ENCODE measurements at places on chromosomes 6 and 20.

- DNase-seq, result no peak
Observed at GRCh38 chr20:63551068-63551467, 2.9 kb upstream of the FNDC11 start.

- DNase-seq, result no peak
Observed at GRCh38 chr6:137490961-137491360, 3.2 kb downstream of the OLIG3 start.

GRCh38 chr6:3196770-3197169, 30.7 kb downstream of the TUBB2B start:
- DNase-seq, result no peak

- DNase-seq, result no peak
Observed at GRCh38 chr6:111230351-111231089, 143.2 kb downstream of the SLC16A10 start.

- DNase-seq, result peak; percentile 94
Observed at GRCh38 chr20:57440678-57441509, 49.7 kb downstream of the RBM38 start.

DNA sequence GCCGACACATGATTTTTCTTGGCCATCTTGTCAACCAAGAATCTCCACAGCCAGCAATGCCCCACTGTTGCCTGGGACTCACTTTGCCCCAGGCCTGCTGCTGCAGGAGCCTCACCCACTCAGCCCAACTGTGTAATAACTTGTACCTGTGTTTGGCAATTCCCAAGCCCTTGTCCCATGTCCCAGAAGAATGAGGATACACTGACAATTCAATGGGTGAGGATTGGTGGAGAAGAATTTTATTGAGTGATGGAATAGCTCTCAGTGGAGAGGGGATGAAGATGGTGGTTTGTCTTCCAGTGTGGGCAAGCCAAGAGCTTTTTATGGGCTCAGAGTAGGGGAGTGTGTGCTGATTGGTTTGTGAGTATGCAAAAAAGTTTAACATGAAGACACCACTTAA, 861.9 kb downstream of the TFAP2A start:
- no peak for DNase-seq

GRCh38 chr6:134295953-134296553, 21.9 kb downstream of the SGK1 start:
- no peak for DNase-seq

DNA sequence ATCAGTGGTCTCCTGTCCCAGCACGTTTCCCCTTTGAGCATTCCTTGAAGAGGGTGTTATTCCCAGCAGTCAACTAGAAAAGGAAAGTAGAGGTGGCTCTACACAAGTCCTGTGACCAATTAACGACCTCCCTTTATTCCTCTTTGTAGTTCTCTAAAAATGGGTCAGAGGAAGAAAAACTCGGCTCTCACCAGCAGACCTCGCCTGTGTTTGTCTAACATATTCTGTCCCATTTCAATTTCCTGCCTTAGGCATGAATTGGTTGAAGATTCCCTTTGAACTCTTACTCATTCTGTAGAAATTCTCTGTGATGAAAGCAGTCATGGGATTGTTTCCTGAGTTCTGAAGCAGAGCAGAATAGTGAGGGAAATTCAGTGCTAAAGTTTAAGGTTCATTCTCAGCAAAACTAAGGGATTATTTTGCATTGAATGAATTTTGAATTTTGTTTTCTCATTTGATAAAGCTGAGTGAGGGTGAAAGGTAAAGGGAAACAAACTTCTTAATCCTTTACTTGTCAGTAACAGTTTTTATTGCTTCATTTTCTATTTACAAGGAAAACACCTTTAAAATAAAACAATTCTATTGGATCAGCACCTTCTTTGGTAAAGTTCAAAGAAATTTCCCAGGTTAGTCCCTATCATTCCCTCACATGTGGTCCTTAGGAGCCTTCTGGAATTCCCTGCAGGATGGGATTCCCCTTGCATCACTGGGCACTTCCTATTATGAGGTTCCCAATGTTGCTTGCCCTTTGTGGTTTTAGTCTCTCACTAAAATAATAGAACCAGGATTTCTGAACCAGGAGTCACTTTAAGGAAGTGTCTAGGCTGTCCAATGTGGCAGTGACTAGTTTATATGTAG, 105.8 kb downstream of the SLX4IP start:
- DNase-seq, result no peak

GRCh38 chr20:34334654-34335407, 28.2 kb upstream of the ITCH start:
- DNase-seq, result no peak

GRCh38 chr6:145015739-145016558, 719.4 kb downstream of the EPM2A start:
- no peak for DNase-seq

DNA sequence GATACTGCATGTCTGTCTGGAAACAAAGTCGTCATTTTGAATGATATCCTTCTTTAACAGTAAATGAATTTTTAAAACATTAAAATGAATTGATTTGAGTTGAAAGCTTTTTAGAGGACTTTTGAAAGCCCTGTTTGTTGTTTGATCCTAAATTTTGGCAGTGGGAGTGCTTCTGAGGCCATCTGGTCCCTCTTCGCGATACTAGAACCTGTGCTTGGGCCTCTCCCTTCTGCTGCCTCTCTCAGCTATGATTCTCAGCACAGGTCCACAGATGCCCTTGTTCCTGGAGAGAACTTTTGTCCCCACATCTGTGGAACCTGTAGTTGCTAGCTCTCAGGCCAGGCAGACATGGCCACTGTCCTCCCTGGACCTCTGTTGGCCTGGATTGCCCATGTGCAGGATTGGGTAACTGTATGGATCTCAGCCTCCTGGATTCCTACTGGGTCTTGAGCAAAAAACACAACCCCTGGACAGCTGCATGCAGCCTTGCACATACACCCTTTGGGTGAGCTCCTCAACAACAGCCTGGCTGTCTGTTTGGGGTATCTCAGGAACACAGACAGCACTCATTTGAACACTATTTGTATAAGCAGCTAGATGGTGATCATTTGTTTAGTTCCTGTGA, 21.9 kb downstream of the UST start:
- DNase-seq, result no peak

DNA sequence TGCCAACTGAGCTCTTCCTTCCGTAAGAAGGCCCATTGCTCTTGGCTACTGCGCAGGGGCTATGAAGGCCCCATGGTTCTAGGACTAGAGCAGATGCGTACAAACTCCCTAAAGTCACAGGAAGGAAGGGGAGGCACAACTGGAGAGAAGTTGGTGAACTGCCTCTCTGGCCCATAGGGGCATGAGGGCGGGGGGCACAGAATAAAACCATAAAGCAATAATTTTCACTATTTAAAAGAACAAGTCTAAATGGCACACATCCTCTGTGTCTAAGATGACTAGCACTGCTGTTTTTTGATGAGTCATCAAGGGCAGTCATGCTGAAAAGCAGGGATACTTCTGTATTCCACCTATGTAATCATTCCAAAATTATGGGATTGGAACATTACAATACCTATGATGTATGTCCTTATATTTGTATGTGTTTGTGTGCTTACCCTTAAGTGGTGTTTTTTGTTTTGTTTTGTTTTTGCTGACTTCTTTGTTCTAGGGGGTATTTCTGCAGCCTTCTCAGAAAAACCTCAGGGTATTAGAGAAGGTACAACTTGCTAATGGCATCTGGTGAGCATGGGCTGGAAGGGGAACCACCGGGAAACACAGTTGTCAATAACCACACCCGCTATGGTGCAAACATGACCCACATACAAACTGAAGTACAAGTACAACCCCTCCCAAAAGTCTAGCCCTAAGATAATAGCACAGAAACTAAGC, 36.9 kb downstream of the B4GALT5 start:
- DNase-seq, result no peak

- no peak for DNase-seq
Observed at GRCh38 chr6:129966125-129966524, 52.3 kb upstream of the L3MBTL3 start.

DNA sequence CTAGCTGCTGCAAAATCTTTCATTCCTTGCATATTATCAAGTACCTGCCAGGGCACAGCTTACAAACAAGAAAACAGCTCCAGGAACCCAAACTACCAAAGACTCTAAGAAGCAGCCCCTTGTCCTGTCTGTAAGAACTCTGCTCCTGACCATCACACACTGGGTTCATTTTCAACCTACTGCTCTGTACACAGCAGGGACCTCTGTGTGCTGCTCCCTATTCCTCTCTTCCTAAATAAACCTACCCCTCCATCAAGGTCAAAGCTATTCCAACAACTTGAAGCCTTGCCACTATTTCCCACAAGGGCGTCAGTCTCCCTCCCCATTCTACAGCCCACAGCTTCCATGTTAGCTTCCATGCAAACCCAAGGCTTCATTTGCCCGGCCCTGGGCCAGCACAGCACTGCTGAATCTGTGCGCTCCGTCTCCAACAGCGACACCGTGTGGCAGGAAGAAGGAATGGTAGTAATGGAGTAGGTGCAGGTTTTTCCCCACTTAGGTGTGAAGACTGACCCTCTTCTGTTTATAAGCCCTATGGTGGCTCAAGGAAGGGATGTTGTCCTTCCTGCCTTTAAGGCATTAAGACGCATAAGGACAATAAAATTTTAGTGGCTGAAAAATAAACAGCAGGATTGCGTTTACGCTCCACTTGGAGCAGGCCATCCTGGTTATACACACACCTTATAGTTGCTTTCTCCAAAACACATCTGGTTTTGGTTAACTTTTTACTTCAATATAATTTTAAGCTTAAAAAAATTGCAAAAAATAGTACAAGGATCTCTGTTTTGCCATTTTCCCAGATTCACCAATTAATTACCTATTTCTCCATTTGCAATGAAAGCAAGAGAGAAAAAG, 115.2 kb upstream of the NXT1 start:
- DNase-seq, result peak; percentile 91

GRCh38 chr6:13486679-13487121, 700 bp downstream of the GFOD1 start:
- peak; percentile 90 for DNase-seq

- no peak for DNase-seq
Observed at GRCh38 chr20:19330731-19331130, 118.3 kb downstream of the SLC24A3 start.

- no peak for DNase-seq
Observed at GRCh38 chr6:111601886-111602285, 3.8 kb downstream of the TRAF3IP2 start.

DNA sequence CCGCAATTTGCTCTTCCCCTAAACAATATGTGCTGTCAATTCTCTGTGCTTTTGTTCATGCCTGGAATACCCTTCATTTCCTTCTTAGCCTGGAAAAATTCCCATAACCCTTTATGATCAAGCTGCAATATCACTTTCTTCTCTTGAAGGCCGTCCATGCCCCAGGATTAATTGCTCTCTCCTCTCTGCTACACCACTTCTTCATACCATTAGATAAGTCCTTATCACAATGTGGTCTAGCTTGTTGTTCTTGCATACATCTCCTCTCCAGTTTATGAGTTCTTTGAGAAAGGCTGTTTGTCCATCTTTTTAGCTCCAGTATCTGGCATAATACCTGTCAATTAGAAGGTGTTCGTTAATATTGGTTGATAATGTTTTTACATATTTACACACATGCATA, 111.2 kb upstream of the SAMD5 start:
- DNase-seq, result no peak

- DNase-seq, result no peak
Observed at GRCh38 chr20:63255931-63256704, 1.9 kb upstream of the NKAIN4 start.

DNA sequence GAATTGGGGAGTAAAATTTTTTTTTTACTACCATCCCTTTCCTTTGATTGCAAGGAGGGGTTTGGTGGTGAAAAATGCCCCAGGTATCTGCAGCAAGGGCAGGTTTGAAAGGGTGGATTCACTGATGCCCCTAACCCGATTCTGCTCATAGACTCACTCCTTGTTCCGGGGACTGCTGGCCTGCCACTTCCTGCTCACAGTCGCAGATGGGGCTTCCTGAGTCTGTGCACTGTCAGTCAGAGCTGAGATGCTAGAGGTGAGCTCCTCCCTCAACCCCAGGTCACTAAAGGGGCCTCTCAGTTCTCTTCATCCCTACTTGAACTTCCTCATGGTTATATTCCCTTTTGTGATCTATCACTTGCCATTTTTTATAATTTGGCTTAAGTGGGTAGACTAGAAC, 357.9 kb downstream of the FARS2 start:
- DNase-seq, result no peak

DNA sequence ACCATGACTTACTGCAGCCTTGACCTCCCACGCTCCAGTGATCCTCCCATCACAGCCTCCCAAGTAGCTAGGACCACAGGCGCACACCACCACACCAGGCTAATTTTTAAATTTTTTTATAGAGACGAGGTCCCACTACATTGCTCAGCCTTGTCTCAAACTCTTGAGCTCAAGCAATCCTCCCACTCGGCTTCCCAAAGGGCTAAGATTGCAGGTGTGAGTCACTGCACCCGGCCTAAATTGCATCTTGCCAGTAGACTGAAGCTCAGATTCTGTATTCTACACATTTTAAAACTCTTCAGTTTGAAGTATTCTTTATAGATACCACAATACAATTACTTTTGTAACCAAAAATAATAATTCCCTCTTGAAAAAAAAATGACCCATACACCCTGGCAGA, 11.4 kb downstream of the NUDT3 start:
- DNase-seq, result no peak

GRCh38 chr6:154651656-154652055, 81.6 kb upstream of the SCAF8 start:
- DNase-seq, result no peak

DNA sequence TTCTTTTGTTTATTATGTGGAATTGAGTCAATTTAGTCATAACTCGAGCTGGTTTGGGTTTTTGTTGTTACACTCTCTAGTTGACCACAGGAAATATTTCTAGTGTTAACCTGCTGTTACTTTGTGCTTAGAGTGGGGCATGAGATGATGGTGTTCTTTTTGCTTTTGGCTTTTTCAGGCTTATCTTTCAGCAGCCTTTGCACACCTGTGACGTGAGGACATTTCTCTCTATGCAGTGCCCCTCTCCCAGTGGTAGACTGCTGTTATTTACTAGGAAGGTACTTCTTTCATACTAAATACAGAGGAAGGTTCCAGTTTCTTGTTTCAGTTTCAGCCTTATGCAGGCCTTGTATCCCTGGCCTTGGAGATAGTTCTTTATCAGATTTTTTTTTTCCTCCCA, 766.8 kb upstream of the MAN1A1 start:
- no peak for DNase-seq

DNA sequence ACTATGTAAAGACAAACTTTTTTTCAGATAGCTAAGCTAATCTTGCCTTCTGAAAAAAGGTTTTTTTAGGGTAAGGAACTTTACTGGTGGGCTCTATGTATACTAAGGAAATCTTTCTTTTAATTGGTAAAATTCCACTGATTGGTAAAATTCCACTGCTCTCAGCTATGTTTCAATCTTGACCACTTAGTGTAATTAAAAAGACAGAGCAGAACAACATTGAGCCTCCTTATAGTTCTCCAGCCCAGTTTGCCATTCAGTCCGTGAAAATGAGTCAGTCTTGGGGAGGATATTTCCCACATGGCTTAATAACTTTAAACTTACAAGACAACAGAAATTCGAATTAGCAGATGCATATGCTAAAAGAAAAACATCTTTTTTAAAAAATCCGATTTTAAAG, 92.7 kb downstream of the EYA4 start:
- no peak for DNase-seq

DNA sequence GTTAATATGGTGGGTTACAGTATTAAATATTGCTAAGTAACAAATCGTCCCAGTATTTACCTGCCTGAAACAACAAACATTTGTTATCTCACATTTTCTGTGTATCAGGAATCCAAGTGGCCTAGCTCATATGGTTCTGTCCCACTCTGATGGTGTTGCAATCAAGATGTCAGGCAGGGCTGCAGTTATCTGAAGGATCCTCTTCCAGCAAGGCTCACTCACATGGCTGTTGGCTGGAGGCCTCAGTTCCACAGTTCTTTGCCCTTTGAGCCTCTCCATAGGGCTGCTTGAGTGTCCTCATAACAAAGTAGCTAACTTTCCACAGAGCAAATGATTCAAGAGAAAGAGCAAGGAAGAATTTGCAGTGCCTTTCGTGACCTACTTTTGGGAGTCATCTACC, 17.7 kb downstream of the RAB22A start:
- DNase-seq, result peak; percentile 88

All from posterior vena cava (tissue), 2 donors.